Stimulated activated CD4-positive, alpha-beta T cell treated with anti-CD3 and anti-CD28 coated beads, Interleukin-12 subunit alpha, Interleukin-12 subunit beta, amount 100 ng/mL, for 24 hours (primary cell): ENCODE measurements at places on chromosomes 5 and 9.

DNA sequence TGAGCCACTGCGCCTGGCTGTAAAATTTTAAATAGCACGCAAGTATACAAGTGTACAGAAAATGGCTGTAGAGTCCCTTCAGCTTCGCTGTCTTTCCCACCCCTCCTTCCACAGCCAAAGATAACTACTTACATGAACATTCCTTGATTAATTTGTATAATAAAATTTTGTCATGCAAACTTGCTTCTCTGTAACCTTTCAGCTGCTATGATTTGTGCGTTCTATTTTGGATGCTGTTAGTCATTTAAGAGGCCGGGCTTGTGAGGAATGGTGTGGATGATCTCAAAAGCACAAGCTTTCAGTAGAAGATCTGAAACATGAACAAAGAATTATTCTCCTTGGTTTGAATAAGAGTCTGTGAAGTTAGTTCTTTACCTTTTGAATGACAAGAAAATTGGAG lies 115.0 kb upstream of the TLE1 start:
- no peak for DNase-seq

- no peak for DNase-seq
These were observed 524 bp downstream of the CCNB1 start for GRCh38 chr5:69167493-69167855.

DNA sequence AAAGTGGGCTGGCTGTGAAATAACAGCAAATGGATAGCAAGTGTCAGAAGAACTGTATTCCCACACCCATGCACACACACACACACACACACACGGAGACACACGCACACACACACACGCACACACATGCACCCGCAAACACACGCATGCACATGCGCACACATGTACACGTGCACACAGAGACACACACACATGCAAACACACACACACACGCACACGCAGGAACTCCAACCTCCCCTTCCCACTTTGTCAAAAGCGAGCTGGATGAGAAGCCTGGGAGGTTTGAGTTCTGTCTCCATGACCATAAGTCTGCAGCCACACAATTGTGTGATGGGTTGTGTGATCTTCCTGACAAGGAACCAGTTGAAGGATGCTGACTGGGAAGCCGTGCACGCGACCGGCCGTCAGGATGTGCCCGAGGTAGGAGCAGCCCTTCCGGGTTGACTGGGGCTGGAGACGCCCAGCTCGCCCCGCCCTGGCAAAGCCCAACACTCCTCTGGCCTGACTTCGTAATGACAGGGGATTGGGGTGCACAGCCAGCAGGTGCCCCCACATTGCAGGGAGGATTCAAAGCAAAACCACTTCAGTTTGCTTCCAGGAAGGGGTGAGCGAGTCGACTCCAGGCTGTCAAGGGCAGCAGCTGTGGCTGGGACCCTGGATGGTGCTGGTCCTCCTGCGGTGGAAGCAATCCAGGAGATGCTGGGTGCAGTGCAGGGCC lies 29.3 kb upstream of the NKD2 start:
- no peak for DNase-seq

GRCh38 chr5:157479166-157479565 lies 19.2 kb downstream of the NIPAL4 start:
- no peak for DNase-seq

DNA sequence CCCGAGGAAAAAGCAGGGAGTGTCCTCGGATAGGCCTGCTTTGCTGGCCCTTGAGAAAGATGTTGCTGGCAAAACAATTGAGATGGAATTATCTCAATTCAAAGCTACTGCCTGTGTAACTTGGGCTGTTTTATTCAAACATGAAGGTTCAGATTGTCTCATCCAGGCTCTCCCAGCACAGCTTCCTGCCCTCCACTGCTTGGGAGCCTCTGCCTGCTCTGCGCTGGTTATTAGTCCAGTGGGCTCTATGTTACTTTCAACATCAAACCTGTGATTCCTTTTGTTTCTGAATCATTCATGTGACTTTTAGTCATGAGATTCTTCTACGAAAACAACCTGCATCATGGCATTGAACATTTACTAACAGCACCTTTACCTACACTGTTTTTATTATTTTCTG lies 123.2 kb downstream of the SNCAIP start:
- no peak for DNase-seq

DNA sequence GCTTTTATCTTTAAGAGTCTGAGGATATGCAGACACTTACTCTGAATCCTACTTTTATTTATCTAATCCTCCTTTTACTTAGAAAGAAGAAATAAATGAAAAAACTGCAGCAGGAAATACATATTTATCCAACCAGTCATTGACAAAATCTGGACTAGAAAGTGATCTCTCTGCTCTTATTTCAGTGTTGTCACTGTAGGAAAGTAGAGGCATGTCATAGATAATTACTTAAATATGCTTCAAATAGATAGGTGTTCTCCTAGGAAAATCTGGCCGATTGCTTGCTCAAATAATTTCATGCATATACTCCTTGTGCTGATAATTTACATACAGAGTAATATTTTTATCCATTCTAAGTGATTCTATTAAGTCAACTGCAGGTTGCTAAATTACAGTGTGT lies 2001.9 kb upstream of the C9orf72 start:
- DNase-seq = no peak

DNA sequence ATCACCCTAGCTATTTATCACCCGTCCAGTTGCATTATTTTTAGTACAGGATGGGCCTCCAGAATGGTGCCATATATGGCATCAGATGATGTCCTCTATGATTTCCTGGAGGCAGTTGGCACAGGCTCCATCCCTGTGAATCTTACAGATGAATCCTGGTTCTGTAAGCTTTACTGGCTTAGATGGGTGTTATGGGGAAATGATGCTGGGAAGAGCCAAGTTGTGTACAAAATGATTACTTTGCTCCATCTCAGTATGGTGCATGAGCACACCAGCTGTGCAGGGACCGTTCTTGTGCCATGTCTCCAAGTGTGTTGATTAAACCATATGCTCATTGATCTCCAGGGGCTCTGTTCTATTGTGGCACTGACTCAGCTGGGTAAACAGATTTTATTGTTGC lies 755.7 kb downstream of the TLR4 start:
- no peak for DNase-seq

- no peak for DNase-seq
These were observed 1100.4 kb upstream of the EDIL3 start for GRCh38 chr5:85484982-85485574.

DNA sequence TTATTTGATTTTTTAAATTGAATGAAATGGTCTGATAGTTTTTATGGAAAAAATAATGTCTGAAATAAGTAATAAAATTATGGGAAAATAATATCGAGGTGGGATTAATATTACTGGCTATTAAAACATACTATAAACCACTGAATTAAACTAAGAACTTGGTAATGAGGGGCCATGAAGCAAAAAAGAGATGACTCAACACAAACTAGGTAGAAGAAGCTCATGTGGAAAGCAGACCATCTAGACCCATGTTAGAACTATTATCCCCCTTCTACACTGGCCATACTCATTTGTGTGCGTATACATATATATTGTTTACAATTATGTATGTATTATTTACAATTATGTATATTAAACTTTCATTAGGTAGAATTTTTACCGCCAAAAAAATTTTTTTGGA lies 8.5 kb upstream of the GPR150 start:
- no peak for DNase-seq

- peak; percentile 29 for DNase-seq
These were observed 249.6 kb downstream of the PIK3R1 start for GRCh38 chr5:68465133-68465532.

- no peak for DNase-seq
These were observed 27.4 kb upstream of the GCNT1 start for GRCh38 chr9:76431601-76432000.

DNA sequence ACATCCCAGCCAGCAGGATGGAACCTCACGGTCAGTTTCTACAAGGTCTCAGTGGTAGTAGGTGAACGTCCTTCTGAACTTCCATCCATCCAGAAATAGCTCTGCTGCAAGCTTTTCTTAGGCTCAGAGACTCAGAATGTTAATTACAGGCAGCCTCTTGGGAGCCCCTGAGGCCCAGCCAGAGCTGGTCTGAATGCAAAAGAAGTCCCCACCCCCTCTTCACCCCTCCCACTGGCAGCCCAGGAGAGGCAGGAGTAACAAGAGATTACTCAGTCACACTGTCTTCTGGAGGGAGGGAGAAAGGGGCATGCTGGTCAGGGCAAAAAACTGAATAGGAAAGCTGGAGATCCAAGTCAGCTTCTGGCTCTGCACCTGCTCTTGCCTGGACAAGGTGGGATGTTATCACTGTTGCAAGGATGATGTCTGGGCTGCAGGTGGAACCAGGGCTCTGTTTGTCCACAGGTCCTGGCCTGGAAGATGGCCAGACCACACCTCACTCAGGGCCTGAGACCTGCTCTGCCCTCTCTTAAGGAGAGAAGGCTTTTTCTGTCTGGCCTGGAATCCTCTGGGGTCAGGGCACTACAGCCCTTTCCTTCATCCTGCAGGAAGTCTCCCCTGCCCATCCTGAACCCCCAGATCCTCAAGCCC lies 9.1 kb downstream of the ENHO start:
- no peak for DNase-seq

DNA sequence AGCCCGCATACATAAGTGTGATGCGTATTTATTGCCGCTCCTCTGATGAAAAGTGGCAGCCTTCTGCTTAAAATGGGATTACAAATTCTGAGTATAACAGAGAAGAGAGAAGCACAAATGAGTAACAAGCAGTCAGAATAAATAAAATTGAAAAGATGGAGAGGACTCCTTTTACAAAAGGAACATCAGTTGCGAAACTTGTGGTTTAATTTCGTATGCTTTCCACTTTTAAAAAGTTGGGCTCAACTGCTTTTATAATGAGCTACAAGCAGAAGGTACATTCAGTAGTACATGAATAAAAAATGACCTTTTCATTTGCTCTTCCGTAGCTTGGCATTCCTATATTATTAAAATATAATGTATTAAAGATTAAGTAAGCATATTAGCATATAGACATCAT lies 320.0 kb downstream of the FBXL17 start:
- no peak for DNase-seq

GRCh38 chr9:107875571-107875980 lies 386.0 kb upstream of the KLF4 start:
- no peak for DNase-seq

- no peak for DNase-seq
These were observed 54.1 kb downstream of the GARNL3 start for GRCh38 chr9:127318651-127319167.

- DNase-seq = no peak
These were observed 32.1 kb downstream of the NDST1 start for GRCh38 chr5:150540042-150540441.

GRCh38 chr5:92104126-92104525 lies 721.0 kb upstream of the ARRDC3 start:
- DNase-seq = no peak

DNA sequence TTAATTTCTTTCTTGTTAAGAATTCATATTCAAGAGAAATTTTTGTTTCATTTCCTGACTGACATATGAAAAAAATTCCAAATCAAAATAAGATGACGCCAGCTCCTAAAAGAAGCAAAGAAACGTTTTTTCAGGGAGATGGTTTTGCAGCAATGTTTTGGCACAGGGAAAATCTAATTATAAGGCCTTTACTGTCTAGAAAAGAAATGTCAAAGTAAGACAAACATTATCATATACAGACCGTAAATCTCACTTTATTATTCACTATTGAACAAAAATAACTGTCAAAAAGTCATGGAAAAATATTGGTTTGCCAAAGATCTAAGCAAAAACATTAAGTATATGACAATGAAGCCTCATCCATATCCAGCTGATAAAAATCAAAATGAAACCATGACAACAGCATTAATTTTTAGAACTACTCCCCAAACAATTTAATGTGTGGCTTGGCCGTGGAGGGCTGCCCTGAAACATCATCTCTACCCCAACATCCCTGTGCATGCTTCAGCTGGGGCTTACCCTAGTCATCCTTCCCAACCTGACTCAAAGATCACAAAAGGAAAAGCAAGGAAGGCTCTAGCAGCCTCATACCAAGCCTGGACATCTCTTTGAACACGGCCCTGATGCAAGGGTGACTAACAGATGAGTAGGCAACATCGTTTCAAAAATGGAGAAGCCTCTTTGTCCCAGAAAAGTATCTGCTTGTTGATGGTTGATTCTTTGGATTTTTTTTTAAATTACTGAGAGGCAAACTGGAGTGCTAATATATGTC lies 95.6 kb downstream of the ARSB start:
- DNase-seq = no peak

- no peak for DNase-seq
These were observed 49.5 kb upstream of the C9orf72 start for GRCh38 chr9:27622693-27623340.

GRCh38 chr5:10268100-10268499 lies 18.0 kb downstream of the CCT5 start:
- no peak for DNase-seq

DNA sequence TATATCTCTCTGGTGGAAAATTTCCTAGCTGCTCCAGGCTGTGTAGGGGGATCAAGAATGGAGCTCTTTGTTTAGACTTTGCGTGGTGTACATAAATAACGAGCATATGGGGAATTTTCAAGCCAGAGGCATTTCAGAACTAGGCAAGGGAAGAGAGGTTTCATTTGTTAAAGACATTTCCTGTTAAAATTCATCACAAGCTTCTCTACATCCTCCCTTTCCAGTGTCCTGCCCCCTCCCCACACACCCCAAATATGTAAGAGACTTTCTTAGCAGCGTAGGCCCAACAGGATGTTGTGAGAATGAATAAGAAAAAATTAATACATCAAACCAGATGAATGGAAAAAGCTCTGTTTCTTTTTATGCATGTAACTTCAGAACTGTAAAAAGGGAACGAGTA lies 150.3 kb downstream of the GPBP1 start:
- no peak for DNase-seq

DNA sequence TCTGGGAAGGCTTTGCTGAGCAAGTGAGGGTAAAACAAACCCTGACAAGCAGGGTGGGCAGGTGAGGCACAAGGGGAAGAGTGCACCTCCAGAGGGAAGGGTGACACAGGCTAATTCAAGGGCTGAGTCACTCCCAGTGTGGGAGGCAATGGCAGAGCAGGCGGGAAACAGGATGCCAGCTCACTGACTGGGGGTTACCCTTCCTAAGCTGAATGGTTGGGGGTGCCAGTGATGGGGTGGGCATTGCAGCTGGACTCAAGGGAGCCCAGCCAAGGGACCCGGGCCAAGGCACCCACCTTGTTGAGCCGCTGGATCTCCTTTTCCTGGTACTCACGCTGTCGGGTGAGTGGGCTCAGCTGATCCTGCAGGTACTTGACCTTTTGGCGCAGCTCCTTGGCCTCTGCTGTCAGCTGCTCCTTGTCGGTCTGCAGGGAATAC lies 18.4 kb downstream of the GPX3 start:
- DNase-seq = peak; percentile 13

GRCh38 chr5:90644132-90644531 lies 85.5 kb downstream of the ADGRV1 start:
- no peak for DNase-seq

- DNase-seq = no peak
These were observed 53.7 kb downstream of the MAPKAP1 start for GRCh38 chr9:125653325-125653724.

DNA sequence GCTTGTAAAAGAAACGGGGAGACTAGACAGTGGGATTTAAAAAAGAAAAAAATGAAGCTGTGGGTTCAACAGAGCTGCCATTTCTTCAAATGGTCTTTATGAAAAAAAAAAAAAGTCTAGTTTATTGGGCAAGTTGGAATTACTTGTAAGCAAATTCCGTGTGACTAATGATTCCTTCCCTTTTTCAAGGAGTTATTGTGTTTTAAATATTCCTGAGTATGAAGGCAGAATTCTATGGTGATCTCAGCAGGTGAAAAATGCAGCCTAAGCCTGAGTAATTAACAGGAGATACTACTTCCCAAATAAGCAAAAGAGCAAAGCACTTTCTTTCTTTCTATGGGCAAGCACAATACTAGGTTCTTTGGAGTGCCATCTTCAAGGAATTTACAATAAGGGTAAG lies 481.9 kb downstream of the ZNF608 start:
- DNase-seq = no peak

GRCh38 chr5:38500573-38501260 lies 55.7 kb downstream of the LIFR start:
- no peak for DNase-seq
